ENCODE measurements at places on chromosomes 6 and 20.

DNA sequence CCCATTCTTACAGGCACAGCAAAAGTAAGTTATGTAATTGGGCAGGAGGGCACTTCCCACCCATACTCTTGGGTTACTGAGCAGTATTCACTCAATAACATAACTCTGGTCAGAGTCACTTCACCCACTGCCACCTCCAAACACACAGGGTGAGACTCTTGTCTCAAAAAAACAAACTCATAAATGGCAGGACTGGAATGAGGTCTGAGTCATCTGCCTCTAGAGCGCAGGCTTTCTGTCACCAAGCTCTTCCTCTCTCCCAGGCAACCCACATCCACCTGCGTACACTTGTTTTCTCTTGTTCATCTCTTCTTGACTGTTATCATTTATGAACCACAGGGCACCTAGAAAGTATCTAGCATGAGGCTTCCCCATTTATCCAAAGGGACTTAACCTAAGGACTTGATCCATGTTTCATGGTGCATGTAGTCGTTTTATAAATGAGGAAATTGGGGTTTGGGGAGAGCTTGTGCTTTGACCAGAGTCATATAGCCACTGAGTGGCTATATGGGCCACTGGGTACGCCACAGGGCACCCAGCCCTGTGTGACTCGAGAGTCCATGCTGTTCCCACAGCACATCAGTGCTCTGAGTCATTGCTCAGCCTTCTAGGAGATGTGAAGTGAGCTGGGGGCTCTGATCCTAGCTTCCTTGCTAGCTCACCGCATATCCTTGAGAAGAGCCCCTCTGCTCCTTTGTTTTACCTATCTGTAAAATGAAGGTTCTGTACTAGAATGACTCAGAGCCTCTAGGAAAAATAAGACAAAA is 22.4 kb downstream of the C20orf173 start:
- DNase-seq: no peak

GRCh38 chr6:126232671-126233070 is 107.2 kb upstream of the CENPW start:
- no peak for DNase-seq

DNA sequence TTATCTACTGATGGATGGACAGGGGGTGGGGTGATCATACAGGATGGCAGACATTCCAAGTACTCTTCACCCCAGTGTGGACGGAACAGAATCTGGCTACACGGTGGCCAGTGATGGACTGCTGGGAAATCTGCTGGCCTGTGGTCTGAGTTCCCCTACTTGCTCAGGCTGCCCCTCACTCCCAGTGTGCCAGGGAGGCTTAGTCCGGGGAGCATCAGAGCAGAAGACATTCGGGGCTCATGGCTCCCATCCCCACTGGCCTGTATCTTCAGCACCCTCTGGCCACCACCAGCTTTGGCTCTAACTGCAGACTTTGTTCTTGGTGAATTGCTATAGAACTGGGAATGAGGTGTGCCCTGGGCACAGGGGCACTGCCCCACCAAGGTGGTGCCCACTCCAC is 15.3 kb downstream of the TLDC2 start:
- no peak for DNase-seq

- DNase-seq: no peak
Observed at GRCh38 chr20:3521852-3522740, 51.3 kb downstream of the ATRN start.

- no peak for DNase-seq
Observed at GRCh38 chr6:166010136-166010960, 157.3 kb downstream of the TBXT start.

GRCh38 chr6:110514818-110515217 is 38.4 kb upstream of the SLC22A16 start:
- DNase-seq: no peak

DNA sequence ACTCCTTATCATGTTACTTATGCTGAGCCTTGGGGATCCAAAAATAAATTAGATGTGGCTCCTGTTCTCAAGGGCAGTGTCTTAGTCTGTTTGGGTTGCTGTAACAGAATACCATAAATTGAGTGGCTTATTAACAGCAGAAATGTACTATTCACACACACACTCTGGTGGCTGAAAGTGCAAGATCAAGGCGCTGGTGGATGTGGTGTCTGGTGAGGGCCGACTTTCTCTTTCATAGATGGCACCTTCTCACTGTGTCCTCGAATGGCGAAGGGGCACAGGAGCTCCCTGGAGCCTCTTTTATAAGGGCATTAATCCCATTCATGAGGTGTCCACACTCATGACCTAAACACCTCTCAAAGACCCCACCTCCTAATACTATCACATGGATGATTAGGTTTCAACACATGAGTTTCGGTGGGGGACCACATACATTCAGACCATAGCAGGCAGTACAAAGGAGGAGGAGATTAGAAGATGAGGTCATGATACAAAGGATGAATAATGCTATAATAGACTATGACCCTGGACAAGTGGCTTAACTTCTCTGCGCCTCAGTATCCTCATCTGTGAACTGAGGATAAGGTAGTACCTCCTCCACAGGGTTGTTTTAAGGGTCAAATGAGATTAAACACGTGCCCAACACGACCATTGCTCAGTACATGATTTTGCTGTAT is 34.1 kb downstream of the RPP40 start:
- DNase-seq: no peak

DNA sequence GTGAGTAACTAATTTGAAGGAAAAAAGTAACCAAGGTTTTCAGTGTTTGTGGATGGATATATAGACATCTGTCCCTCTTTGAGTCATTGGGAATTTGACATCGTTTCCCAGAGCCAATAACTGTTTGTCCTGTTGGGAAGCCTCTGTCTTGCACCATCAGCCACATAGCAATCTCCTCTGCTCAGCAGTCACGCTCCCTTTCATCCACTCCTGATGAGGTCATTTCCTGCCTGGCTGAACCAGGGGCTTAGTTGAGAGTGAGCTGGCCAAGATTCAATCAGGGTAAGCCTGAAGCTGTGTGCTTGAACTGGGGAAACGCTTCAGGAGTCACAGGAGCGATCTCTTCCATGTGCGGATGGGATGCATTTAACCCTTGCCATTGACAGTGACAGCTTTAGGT is 121.5 kb upstream of the FOXQ1 start:
- no peak for DNase-seq

DNA sequence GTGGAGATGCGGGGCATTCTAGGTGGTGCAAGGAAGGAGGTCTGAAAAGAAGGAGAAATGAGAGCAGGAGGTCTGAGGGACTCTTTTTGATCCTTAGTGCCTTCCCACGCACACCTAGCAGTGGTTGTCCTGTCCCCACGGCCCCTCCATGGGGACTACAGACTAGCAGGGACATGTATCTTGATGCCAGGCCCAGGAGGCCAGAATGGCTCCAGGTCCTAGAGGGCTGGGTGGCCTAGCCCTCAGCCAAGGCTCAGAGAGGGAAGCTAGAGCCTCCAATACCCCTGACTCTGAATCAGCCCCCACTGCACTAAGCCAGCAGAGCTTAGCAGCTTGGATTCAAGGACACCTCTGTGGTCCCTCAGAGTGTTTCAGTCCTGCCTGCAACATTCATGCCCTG is 16.7 kb upstream of the BLCAP start:
- no peak for DNase-seq

DNA sequence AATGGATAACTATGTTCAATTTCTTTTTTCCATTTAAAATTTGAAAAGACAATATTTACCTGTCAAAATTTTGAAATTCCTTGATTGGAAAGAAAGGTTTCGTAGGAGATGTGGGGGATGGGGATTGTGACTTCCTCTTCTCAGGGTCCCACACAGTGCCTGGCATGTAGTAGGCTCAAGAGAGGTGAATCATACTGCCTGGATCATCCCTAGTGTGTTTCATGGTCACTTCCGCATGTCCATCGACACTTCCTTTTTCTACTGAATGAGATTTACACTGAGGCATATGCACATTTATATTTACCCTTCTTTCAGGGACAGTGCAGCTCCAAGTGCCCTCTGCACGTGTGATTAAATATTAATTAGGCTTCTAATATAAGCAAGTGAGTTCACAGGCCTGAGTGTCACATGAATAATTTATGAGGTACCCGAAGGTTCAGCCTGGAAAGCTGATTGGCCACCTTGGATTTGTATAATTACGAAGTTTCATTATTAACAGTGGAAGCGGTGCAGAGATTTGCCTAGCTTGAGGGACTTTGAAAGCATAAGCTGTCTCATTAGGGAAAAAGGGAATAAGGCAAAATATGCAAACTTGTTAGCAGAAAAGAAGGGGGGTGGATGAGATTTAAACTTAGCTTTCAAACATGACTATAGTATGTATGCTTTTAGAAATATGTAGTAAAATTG is 177.5 kb upstream of the MMS22L start:
- DNase-seq: no peak

- DNase-seq: no peak
Observed at GRCh38 chr20:3595541-3595940, 67.7 kb downstream of the GFRA4 start.

DNA sequence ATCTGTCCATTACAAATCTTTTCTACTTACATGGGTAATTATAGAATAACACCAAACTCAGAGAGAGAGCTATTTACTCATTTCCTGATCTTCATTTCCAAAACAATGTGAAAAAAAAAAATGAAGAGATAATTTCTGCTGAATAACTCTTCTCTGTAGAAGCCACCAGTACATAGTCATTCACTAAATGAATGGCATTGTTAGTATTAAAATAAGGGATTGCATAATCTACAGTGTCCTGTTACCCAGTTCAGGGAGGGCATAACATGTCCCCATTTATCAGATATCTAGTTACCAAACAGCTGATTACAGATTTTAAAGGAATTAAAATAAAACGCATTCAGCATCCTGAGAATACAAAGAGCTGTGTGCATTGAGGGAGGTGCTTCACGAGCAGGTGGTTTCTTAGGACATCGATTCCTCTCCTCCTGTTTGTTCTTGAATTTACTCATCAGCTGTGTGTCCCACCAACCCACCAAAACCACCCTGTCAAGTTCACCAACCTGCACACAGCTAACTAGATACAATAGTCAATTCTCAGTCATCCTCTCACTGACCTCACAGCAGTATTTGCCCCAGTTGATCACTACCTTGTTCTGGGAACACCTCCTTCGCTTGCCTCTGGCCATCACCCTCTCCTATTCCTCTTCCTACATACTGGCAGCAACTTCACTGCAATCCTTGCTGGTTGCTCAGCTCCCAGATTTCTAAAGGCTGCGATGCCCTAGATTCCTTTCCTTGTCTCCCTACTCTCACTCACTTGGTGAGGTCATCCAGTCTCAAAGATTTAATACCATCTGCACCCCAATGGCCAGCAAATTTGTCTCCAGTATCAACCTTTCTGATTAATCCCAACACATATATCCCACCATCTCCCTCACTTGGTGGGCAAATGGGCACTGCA is 18.7 kb downstream of the CNKSR3 start:
- DNase-seq: no peak

- DNase-seq: no peak
Observed at GRCh38 chr6:33589731-33590530, 9.9 kb upstream of the BAK1 start.

GRCh38 chr6:10791673-10792072 is 44.1 kb downstream of the TMEM14B start:
- DNase-seq: no peak

DNA sequence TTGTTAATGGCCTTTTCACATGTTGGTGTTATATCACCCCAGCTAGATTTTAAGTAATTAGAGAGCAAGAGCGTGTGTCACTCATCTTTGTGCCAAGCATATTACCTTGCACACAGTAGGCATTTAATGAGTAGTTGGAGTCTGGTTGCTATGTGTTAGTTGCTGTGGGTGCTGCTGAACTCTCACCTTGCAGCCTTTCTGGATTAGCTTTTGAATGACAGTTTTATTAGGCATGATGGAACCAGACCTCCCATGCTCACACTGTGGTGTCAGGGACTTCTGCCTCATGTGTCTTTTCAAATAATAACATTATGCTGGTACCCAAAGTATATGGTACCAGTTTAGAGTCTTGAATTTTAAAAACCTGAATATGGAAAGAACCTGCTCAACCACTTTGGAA is 55.9 kb downstream of the TRAF3IP2 start:
- DNase-seq: no peak

GRCh38 chr20:64083804-64084684 is at the start of gene LKAAEAR1:
Gene LKAAEAR1 (minus strand): TSS chr20:64084398. CDS start chr20:64084219, 179 bp downstream.
- DNase-seq: no peak

DNA sequence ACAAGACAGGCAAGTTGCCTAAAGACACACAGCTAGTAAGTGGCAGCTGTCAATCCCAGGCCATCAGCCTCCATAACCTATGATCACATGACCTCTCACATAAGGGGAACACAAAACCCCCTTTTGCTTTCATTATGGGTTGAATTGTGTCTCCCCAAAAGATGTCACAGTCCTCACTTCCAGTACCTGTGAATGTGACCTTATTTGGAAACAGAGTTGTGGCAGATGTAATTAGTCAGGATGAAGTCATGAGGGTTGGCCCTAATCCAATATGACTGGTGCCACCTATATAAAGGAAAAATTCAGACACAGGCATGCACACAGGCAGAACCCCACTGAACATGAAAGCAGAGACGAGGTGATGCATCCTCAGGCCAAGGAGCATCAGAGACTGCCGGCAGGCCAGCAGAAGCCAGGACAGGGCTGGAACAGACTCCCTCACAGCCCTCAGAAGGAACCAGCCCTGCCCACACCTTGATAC is 33.6 kb downstream of the GFOD1 start:
- DNase-seq: peak; percentile 55

DNA sequence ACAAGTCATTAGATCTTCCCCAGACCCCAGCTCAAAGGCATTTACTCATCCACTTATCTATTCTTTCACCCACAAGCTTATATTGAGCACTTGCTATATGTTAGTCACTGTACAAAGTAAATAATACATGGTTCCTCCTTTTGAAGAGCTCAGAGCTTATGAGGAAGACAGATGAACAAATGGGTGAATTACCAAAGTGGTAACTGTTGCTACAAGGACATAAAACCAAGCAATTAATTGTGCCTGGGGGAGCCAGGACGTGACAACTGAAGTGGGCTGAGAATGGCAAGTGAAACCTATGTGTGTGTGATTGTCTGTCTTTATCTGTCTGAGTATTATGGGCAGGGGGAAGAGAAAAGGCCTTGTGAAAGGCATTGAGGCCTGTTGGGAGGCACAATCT is 45.6 kb upstream of the AKIRIN2 start:
- no peak for DNase-seq

DNA sequence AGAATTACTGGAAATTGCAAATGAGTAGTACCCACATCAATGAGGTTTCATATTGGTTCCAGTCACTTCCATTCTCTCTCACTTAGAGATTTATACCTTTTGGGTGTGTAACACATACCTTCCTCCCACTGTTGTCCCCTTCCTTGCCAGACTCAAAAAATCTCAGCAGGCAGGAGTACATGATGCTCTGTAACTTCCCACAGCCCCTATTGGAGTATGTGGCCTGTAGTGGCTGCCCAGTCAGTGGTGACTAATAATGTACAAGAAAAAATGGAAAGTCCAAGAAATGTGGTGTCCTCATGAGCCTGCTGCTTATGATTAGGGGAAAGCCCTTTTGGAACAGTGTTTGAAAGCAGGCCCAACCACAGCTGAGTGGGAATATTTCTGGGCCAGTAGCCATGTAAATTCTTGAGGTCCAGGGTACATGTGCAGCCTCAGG is 312.0 kb downstream of the ZFAND3 start:
- DNase-seq: no peak

Measured in activated T-cell treated with anti-CD3 and anti-CD28 coated beads for 24 hours (primary cell).